ENCODE measurements at places on chromosomes 4 and X.
A peak's percentile ranks its signal among the peaks of the same experiment; 100 is the strongest.

GRCh38 chr4:4542774-4543485 is 1.1 kb upstream of the STX18 start:
- DNase-seq, result no peak

GRCh38 chr4:76087007-76087769 is 12.7 kb downstream of the ART3 start:
- DNase-seq, result peak; percentile 21

DNA sequence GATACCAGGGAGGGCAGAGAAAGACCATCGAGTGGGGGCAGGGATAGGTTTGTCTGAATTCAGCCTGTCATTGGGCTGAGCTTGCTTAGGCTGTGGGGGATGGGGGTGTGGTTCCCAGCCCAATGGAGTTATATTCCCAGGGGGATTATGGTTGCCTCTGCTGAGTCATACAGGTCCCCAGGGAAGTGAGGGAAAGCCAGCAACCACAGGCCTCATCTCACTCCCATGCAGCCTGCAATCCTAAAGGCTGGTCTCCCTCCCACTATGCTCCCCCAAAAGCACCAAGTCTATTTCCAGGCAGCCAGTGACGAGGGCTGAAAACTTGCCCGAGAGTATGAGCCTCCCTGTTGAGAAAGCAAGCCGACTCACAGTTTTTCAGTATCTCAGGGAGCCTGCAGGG is 39.3 kb downstream of the AFM start:
- DNase-seq, result peak; percentile 58

- DNase-seq, result no peak
These were observed 328.0 kb downstream of the NAF1 start for GRCh38 chr4:162838671-162839070.

DNA sequence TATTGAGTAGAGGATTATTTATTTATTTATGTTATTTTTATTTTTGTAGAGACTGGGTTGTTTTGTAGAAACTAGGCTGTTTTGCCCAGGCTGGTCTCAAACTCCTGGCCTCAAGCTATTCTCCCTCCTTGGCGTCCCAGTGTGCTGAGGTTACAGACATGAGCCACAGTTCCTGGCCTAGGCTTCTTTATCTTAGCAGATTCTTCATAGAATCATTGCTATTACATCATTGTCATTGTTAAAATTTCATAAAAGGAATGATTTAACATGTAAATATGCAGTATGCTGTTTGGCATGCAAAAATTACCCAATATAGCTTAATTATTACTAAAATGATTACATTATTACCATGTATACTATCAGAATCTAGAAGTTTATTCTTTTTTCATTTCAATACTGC is 24.2 kb downstream of the SULT1E1 start:
- no peak for DNase-seq

- peak; percentile 32 for DNase-seq
These were observed 76.0 kb downstream of the NAT8L start for GRCh38 chr4:2135083-2135482.

- no peak for DNase-seq
These were observed 9.9 kb downstream of the FGG start for GRCh38 chr4:154602404-154603020.

DNA sequence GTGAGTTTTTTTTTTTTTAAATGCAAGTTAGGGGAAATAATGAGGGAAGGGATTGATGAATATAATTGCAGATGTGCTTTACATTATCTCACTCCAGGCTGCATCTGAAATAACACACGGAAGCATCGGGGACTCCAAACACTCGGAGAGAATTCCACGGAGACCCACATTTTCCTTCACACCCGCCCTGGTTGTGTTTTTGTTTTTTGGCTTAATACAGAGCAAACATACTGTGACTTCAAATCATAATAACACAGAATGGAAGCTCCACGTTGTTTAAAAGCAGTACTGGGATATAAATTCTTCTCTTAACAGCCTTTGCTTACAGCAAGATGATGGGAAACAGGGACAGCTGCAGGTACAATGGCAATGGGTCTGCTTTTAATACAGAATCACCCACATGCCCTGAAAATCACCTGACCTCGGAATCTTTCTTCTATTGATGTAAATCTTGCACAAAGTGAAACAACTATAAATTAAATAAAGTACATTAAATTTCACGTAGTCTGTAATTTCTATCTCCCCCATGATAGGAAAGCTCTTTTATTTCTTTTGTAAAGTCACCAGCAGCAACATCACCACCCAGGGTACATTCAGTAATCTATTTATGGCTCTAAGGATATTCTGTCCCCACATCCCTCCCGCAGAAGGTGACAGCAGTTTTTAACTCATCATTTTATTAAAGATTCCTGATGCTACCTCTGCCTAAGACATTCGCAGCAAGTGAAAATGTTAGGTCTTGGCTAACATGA is 119.3 kb downstream of the ZNF827 start:
- DNase-seq, result no peak

DNA sequence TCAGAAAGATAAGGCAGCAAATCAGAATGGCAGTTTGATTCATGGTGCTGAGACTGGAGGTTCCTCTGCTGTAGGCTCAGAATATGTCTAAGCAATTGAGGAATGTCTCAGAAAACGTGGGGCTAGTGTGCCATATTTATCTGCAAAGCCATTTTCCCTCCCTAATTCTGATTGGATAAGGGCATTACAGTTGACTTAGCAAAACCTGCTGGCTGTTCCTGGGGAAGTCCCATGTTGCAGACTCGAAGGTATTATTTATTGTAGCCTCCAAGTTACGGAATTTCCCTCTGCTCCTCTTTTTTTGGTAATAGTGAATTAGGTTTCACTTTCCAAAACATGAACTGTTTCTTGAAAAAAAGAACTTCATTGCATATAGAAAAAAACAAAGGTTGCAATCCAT is at the start of gene CXCL10:
CXCL10 (minus strand) TSS at position 109 of the 400 bp plus-strand sequence; CDS start at position 43, 66 bp downstream.
- no peak for DNase-seq

DNA sequence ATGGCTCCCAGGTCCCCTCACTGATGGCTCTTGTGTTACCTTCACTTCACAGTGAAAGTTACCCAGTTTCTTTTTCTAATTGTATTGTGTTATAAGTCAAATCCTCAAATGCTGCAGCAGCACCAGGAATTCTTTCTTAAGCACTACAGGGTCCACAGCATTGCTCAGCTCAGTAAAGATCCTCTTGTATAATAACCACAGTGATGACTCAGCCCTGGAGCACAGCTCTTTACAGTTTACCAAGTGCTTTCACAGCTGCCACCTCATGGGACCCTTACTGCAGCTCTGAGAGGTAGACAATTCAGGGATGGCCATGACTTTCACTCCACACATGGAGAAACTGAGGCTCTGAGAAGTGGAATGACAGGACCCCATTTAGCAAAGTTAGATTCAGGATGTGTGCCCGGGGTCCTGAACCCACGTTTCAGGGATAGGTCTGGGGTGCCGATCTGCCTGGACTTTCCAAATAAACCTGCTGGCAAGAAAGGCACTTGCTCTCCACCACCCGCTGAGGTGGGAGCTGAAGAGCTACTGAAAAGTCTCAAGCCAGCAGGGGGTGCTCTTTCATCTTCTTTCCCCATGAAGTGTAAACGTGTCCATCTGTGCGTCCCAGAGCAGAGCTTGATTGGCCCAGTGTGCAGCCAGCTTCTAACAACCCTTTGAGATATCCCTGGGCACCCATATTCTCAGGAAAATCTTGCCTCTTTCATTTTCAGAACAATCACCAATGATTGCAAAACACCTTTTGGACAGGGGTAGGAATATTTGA is 35.7 kb upstream of the GABRQ start:
- DNase-seq, result no peak

DNA sequence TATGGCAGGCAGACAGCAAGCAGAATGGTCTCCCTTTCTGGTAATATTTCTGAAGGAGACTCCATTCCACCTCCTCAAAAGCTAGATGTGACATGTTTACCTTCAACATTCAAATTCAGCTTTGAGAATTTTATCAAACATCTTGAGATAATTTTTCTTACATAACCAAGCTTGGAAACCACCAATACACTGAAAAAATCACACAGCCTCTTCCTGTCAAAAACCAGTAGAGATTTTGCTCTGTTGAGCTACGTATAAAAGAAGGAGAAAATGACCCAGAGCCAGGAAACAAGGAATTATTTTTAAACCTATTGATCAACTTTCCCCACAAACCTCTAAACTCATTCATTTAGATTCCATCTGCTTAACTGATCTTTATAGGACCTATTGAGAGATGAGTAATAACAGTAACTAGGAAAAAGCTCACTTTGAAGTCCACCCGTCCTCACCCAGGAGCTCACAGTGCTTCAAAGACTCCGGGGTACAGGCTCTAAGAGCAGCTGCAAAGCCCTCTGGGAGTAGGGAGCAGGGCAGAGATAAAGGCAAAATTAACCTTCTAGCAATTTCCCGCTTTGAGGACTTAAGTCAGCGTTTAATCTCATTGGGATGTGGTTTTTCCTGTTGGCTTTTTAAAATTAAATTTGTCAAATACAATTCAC is 318.2 kb upstream of the RASGEF1B start:
- DNase-seq, result no peak

GRCh38 chr4:92307181-92307580 is 3.4 kb downstream of the GRID2 start:
- DNase-seq, result no peak

DNA sequence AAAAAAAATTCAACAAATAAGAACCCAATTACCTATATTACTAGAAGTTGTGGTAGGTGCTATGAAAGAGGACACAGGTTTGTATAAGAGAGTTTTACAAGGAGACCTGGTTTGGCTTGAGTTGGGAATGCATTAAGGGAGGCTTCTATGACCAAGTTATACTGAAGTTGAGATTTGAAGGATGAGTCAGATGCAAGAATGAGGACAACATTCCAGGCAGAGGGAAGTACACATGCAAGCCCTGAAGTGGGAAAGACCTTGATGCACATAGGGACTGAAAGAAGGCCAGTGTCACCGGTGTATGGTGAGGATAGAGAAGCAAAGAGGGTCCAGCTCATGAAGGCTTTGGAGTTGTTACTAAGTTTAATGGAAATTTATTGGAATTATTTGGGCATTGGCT is 52.2 kb downstream of the ANK2 start:
- DNase-seq, result no peak

DNA sequence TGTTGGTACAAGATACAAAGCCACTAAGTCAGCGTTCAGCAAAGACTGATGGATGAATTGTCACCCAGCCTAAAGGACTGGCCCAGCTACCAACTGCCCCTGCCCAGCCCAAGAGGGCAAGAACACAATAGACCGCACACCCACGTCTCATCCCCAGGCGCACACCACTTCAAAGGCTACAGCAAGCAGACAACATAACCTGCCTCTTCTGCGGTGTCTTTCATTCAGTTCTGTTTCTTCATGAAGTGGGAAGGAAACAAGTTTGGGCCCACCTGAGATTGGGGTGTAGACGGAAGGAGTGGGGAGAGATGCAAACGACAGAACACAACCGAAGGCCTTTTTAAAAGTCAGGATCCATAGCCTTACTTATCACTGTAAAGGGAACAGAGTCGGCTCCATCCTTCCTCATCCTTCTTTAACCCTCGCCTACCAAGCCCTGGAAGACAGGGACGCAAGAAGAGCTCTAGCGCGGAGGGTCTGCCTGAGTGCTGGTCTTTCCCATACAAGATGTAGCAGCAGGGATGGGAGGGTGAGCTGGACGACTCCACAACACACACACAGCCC is 691 bp downstream of the SCARB2 start:
- no peak for DNase-seq

DNA sequence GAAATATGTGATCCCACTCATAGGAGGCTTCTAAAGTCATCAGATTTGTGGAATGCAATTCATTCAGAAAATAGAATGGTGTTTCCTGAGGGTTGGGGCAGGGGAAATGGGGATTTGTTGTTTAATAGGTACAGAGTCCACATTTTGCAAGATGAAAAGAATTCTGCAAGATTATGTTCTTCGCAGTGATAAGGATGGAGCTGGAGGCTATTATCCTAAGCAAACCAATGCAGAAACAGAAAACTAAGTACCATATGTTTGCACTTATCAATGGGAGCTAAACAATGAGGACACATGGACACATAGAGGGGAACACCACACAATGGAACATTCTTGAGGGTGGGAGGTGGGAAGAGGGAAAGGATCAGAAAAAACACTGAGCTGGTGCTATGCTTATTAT is 144.3 kb upstream of the NLGN4X start:
- DNase-seq, result no peak

DNA sequence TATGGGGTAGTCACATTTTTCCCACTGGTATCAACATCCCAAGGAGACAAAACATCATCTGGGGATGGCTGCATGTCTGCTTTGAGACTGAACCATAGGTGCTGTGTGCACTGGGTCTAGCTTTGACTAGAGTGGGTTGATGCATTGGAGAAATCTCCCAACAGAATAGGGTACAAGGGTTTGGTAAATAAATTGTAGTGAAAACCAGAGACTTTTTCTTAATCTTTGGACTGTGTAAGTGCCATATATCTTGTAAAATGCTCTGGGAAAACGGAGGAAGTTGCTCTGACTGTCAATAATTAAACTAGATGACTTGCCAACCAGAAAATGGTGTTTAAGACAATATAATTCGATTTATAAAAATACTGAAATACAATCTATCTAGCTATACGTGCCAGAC is 1064.0 kb upstream of the SLIT2 start:
- no peak for DNase-seq

GRCh38 chr4:189232274-189232673 is 708.4 kb upstream of the FRG1 start:
- no peak for DNase-seq

- DNase-seq, result no peak
These were observed 73.7 kb upstream of the ACSL1 start for GRCh38 chr4:184899261-184900134.

GRCh38 chrX:133414406-133415275 is 648 bp downstream of the GPC4 start:
- no peak for DNase-seq

- DNase-seq, result no peak
These were observed 40.9 kb upstream of the EOLA2 start for GRCh38 chrX:149979126-149979644.

- DNase-seq, result no peak
These were observed 247.7 kb upstream of the FTHL17 start for GRCh38 chrX:31319586-31319985.

- no peak for DNase-seq
These were observed 84.0 kb upstream of the IGFBP7 start for GRCh38 chr4:57194068-57194611.

- DNase-seq, result no peak
These were observed 29.0 kb upstream of the C4orf50 start for GRCh38 chr4:6047130-6047673.

GRCh38 chrX:9074326-9074725 is 40.4 kb upstream of the FAM9B start:
- DNase-seq, result no peak

DNA sequence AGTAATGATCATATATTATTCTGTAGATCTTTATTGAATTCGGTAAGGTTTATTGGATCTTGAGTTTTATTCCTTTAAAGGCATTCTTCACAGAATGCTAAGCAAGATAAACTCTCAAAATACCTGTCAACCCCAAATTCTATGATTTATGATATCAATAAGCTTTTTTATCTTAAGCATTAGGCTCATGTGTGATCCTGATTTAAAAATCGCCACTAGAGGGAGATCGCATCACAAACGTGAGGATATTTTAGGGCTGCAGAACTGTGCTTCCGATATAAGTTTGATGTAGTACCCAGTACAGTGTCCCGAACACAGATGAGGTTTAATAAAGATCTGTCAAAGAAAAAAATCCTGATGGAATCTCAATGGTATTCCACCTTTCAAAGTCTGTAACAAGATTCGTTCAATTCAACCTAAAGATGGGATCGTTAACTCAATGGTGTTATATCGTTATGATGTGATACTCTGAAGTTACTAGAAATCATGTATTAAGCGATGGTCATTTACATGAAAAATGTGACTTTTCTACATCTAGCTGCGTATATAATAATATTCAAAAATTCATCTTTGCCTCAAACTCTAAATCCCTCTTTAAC is 169.0 kb downstream of the CORIN start:
- no peak for DNase-seq

- no peak for DNase-seq
These were observed 153.6 kb downstream of the QDPR start for GRCh38 chr4:17358241-17358640.
